Aortic smooth muscle cell (primary cell): ENCODE measurements at places on chromosomes 11 and 22. TPM values are rescaled to one million over a fixed set of nuclear protein-coding genes. Genes with fewer than 3 reads are reported as not detected.

Gene TLCD5
- 6.1 and 7.6 TPM in 2 replicates for total RNA-seq

Gene GAS2
- total RNA-seq, result 0.75 and 2.0 TPM in 2 replicates

Gene MUC6
- total RNA-seq, result not detected in 2 replicates

Gene KRTAP5-2
- not detected in 2 replicates for total RNA-seq

Gene OR4D5
- total RNA-seq, result not detected in 2 replicates

Gene OR10G4
- not detected in 2 replicates for total RNA-seq

Gene FAT3
- total RNA-seq, result under 0.01 and 0.12 TPM in 2 replicates

Gene RIMBP3B
- 0.19 and 0.26 TPM in 2 replicates for total RNA-seq

Gene CBLIF
- total RNA-seq, result not detected in 2 replicates

Gene BTG4
- total RNA-seq, result not detected in 2 replicates
